ENCODE measurements at places on chromosomes 6 and 20.

GRCh38 chr6:43817192-43817591, 47.2 kb downstream of the VEGFA start:
- DNase-seq, result no peak

GRCh38 chr6:126539022-126539421, 199.1 kb downstream of the CENPW start:
- no peak for DNase-seq

DNA sequence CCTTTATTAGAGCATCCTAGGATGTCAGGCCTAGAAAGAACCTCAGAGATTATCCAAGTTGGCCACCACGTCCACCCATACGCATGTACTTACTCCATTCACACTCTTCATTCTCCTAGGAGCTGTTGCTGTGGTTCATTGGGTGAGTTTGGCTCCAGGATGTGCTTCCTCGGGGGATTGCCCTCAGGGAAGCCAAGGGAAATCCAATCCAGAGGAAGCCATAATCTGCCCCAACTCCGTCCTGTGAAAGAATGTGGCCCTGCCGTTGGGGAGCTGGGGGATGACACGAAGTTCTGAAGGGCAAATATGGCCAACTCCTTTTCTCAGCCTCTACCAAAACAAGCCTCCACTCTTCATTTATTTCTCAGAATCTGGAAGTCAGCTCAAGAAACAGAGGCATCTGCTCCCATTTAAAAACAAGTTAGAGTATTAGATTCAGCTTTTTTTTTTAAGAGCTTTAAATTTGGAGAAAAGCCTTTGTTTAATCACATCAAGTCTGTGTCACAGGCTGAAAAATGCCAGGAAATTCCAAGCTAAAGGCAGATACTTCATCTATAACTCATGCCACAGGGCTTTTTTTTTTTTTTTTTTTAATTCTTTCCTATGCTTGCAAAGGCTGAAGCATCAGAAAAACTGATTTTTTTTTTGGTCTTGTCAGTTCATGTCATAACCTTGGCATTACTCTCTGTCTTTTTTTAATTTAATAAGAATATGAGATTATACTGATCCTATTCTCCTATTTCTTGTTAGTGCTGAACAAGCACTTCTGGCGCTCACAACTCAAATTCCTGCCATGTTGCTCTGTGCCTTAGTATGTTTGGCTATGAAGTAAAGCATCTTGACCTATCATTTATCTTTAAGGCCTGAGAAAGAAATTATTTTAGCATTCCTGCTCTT, 480.9 kb upstream of the MARCKS start:
- DNase-seq, result no peak

- DNase-seq, result no peak
Observed at GRCh38 chr6:28638787-28639430, 113.2 kb downstream of the GPX5 start.

DNA sequence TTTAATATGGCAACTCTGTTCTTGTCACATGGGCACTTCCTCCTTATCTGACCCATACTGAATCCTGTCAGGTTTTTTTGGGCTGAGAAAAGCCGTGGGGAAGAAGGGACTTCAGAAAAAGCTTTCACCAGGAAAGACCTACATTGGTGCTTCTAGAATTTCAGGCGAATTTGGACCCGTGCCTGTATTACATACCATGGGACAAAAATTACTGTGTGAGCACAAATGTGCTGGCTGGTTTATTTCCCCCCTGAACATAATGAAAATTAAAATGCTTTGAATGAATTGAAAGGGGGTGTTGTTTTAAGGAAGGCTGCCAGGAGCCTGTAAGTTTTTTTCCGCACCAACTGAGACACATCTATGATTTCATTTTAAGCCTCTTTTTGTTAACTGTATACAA, 29.6 kb downstream of the CAP2 start:
- no peak for DNase-seq

- DNase-seq, result no peak
Observed at GRCh38 chr6:164628302-164628931, 681.0 kb downstream of the C6orf118 start.

DNA sequence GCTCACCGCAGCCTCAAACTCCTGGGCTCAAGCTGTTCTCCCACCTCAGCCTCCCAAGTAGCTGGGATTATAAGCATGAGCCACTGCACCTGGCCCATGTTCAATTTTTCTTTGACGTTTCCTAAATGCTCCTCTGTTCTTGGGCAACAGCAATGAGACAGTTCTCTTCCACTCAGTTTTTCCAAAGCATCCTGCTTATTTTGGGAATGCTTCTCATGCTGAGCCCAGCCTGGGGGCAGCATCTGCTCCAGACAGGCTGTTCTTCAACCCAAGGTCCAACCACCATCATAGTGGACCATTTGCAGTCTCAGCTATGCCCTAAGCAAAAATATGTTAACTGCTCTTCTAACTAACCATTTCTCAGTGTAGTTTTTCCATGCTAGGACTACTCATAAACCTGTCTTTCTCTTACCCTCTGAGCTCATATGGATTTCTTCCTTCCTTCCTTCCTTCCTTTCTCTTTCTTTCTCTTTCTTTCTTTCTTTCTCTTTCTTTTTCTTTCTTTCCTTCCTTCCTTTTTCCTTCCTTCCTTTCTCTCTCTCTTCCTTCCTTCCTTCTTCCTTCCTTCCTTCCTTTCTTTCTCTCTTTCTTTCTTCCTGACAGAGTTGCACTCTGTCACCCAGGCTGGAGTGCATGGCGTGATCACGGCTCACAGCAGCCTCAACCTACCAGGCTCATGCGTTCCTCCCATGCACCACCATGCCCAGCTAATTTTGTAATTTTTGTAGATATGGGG, 48.4 kb downstream of the GCNT2 start:
- DNase-seq, result no peak

- no peak for DNase-seq
Observed at GRCh38 chr20:3929713-3930060, 40.5 kb downstream of the PANK2 start.

Measured in NCI-H1417 (cell line).